AG04450 (cell line): ENCODE measurements at places on chromosomes 16 and 17. TPM values are rescaled to one million over a fixed set of nuclear protein-coding genes. Genes with fewer than 3 reads are reported as not detected.

The GPS1 gene
- polyA plus RNA-seq = 63.1 and 94.3 TPM in 2 replicates

The PNPO gene
- polyA plus RNA-seq = 14.5 and 15.2 TPM in 2 replicates

The SBK1 gene
- polyA plus RNA-seq = 0.01 and 0.02 TPM in 2 replicates

The FOXF1 gene
- 61.0 and 65.1 TPM in 2 replicates for polyA plus RNA-seq

The GNG13 gene
- polyA plus RNA-seq = not detected in 2 replicates

The ITGAX gene
- 0.15 and 0.17 TPM in 2 replicates for polyA plus RNA-seq

The TMEM204 gene
- 6.2 and 8.4 TPM in 2 replicates for polyA plus RNA-seq

The RAMP2 gene
- polyA plus RNA-seq = 1.4 and 1.7 TPM in 2 replicates

The KRTAP3-2 gene
- polyA plus RNA-seq = not detected in 2 replicates

The ZNF287 gene
- polyA plus RNA-seq = 6.3 and 7.9 TPM in 2 replicates

The RPH3AL gene
- polyA plus RNA-seq = 1.3 and 1.5 TPM in 2 replicates

DNA sequence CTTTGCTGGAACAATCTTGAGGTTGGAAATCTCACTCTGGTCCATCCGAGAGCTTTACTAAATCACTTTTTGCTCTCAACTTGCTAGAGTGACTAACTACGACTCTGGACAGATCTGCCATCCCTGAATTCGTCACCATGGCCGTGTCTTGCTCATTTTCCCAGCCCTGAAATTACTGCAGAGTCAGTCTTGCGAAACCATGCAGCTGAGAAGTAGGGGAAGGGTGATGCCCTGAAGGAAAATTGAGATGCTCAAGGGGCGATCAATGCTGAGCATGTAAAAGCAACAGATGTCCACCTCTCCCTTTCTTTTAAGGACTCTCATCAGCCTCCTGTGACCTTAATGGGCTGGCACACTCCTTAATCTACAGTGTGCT is 18.8 kb downstream of the PCTP start:
- DNase-seq = peak; percentile 41

DNA sequence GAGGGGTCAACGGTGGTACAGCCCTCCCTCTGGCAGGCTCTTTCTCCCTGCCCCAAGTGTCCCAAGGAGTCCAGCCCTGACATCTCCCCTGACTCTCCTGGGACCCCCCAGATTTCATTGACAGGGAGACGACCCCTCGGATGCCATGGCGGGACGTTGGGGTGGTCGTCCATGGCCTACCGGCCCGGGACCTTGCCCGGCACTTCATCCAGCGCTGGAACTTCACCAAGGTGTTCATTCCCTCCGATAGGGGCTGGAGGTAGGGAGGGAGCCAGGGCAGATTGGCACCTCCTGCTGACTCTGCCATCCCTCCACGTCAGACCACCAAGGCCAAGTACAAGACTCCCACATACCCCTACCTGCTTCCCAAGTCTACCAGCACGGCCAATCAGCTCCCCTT is 9.9 kb downstream of the PLD2 start:
- no peak for DNase-seq

DNA sequence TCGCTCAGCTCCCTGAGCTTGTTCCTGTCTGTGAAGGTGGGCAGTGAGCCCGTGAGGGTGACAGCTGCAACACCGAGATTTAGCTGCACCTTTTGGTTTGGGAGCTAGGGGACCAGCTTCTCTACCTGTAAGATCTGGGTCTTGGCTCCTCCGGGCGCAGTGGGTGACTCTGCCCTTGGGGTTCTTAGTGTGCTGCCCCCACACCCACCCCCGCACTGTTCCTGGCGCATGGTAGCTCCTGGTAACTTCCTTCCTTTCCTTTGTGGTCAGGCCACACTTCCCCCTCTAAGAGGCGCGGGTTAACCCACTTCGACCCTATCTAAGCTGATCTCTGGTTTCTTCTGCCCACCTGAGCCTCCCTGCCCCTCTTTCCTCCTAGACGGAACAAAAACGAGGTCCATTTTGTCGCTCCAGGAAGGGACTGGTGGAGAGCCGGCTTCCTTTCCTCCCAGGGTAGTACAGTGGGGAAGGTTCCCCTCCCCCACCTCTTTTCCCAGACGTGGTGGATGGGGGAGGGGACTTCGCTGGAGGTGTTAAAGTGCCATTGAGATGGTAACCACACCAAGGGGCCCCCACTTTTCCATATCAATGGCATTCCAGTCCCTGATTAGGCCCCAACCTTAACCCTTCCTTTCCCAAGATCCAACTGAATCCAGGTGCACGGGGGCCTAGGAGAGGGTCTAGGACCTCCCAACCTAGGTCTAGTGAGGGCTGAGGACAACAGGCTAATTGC is 4.6 kb upstream of the CLDN9 start:
- DNase-seq = no peak

DNA sequence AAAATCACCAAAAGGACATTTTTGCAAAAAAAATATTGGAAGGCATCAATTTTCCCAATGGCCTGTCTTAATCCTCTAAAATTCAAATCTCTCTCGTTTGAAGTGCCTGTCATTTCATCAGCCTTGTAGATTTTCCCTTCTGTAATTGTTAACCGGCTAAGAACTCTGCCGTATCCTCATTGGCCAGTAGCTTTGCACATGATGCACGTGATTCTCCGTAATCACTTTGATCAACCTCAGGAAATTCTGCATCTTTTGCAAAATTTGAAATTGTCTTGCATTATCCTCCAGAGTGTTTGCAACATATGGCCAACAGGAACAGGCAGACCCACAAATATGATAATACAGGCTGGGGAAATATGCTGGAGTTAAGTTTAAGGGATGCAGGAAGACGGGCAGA is 184.2 kb upstream of the RPL38 start:
- DNase-seq = no peak

- DNase-seq = no peak
Observed at GRCh38 chr17:17042384-17042736, at the start of gene MPRIP. Gene MPRIP (plus strand): TSS chr17:17042457. CDS start chr17:17042849, 392 bp downstream.

- no peak for DNase-seq
Observed at GRCh38 chr17:66220079-66220835, 9.0 kb downstream of the APOH start.

DNA sequence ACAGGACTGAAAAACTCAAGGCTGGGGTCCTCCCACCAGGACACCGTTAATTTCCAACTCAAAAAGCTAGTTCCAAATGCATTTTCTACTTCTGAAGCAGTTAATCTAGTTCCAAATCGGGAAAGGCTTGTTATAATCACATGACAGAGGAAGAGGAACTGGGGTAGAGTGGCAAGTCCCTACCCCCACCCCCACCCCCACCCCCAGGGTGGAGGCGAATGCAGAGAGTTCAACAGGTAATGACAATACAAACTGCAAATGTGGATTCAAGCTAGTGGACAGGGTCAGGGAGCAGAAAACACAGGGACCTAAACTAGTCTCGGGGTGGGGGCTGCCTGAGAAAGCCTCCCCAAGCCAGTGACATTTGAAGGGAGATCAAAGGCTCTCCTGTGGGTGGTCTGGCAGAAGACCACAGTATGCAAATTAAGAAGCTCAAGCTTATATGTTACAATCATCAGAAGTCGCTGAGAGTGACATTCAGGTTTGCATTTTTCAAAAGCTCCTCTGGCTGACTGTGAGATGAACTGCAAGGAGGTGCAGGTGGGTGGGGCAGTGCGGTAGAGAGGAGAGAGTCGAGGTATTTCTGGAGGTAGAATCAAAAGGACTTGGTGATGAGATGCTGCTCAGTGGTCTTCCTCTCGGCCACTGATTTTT is 56.4 kb upstream of the SLC25A19 start:
- DNase-seq = no peak

DNA sequence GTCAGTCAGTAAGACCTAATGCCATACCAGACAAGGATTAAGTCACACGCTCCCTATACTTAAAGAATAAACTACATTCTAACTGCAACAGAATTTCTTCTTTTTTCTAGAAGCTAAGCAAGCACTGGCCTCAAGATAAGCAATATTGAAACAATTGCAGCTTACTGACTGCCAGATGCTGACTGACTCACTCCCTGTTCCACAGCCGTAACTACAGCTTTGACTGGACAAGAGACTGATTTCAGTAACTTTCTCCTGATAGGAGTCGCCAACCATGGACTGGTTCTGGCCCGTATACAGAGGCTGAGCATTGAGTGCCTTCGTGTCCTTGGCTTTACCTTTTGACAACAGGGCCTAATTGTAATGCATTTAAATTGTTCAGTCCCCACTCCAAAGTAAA is 67.9 kb downstream of the TRIM37 start:
- DNase-seq = peak; percentile 34

DNA sequence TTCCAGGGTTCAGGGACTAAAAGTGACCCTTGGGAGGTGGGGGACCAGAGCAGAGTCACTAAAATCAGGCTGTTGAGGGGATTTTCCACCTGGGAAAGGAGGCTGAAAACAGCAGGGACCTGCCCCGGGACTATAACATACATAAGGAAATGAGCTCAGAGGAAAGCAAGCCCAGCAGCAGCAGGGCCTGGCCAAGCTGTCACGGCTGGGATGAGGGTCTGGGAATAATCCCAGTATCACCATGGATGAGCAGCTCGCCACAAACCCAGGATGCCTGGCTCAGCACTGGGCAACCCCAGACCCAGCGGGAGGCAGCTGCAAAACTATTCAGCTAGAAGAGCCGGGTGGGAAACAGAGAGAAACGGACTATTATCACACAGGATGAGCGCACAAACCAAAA is 72.4 kb downstream of the RPH3AL start:
- no peak for DNase-seq

DNA sequence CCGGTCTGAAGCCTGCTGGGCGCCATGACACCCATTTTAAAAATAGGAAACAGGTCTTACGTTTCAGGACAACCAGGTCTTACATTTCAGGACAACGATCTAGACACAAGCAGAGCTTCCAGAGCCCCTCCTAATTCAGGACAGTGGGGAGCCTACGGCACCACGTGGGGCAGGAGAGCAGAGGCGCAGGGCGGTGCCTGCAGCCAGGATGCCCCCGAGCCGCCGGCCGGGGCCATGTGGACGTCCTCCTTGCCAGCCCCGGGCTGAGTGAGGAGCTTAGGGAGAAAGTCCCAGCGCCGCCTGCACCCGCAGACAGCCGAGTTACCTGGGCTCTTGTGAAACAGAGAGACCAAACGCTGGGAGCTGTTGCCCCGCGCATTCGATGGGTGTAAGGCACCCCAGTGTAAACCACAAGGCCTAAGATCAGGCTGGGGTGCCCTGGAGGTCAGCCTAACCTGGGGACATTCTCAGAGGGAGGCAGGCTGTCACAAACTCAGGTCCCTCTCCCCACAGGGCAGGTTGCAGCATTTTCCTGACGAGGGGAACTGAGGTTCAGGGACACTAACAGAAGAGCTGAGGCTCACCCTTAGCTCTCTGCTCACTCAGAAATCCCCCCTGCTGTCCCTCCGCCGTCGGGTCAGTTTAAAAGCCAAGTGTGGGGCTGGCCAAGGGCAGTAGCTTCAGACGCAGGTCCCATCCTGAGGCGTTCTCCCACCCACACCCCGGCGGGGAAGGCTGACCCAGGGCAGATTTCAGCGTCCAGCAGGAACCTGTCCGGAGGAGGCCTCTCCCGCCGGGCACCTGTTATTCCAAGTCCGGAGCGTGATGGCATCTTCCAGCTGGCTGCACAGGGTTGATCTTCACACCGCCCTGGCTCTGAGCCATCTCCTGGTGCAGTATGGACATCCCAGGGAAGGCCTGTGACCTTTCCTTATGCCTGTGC is 1.8 kb upstream of the NOTUM start:
- no peak for DNase-seq

DNA sequence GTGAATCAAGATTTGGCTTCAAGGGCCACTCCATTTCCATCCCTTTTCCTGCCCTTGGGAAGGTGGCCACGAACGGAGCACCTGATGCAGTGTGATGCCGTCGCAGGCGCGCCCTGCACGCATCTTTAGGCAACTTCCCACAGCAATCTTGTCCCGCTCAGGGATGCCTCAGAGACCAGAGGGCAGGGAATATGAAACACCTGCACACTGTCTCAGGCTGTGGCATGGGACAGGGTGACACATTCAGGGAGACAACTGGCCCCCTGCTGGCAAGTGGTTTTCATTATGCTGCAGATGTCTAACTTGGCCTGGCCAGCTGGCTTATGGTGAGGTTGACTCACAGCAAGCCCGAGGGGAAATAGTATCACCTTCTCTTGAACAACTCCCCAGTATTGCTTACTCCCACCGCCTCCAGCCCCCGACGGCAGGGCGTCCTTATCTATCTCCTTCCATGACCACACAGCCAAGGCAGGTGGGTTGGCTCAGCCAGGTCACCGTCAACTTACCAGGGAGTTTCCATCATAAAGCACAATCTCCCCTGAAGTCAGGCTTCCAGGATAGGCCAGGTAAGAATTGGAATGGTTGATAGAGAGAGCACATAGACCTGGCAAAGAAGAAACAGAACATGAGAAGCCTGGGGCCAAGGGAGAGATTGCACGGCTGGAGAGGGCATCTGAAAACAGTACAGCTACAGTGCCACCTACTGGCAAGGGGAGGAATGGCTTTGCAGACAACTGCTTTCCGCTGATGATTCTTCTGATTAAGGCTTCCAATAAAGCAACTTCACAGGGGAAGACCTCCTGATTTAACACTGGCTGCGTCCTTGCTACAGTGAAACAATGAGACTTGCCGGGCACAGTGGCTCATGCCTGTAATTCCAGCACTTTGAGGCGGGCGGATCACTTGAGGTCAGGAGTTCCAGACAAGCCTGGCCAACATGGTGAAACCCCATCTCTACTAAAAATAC is 21.1 kb downstream of the WIPI1 start:
- DNase-seq = peak; percentile 52

- DNase-seq = no peak
Observed at GRCh38 chr17:73826872-73827228, 182.6 kb upstream of the SDK2 start.

- DNase-seq = no peak
Observed at GRCh38 chr16:31085873-31086628, 2.7 kb downstream of the PRSS53 start.

GRCh38 chr17:67503739-67504138 is 126.7 kb downstream of the PITPNC1 start:
- DNase-seq = no peak

GRCh38 chr17:35081638-35082037 is 18.1 kb upstream of the RFFL start:
- no peak for DNase-seq

DNA sequence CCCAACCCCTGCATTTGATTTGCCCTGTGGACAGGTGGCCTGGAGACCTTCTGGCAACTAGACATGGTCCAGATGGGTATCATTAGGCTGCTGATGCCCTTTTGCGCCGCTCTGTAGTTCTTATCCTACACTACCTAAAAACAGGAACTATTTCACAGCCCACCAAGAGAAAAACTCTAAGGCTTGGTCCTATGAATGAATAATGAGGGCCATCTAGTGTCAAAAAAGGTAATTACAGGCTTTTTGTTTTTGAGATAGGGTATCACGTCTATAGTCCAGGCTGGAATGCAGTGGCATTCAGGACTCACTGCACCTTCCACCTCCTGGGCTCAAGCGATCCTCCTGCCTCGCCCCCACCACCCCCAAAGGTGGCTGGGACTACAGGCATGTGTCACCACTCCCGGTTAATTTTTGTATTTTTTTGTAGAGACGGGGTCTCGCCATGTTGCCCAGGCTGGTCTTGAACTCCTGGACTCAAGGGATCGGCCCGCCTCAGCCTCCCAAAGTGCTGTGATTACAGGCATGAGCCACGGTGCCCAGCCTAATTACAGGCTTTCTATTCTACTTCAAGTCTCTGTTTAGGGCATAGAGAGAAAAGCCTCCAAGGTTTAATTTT is 20.9 kb downstream of the COIL start:
- DNase-seq = peak; percentile 20
